Left cardiac atrium (tissue), 4 donors: ENCODE measurements at places on chromosomes 7 and 10.

DNA sequence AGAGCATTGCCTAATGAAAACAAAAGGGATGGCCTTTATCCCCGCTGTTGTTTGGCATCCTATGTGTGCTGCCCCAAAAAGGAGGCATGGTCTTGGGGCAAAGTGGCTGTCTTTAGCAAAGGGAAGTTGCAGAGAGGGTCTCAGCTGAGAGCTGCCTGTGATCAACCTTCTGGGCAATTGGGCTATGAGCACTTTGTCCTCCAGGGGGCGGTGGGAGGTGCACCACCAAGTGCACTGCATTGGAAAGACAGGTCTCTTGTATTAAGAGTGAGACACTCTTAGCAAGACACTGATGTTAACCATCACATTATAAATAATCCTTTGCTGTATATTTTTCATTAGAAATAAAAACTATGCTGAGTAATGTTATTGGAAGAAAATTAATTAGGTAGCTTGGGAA is 314.8 kb downstream of the POM121L12 start:
- no peak for DNase-seq

- DNase-seq: no peak
Measured at GRCh38 chr7:76372984-76373833, 14.4 kb upstream of the YWHAG start.

GRCh38 chr10:60423920-60424319 is 34.2 kb upstream of the ANK3 start:
- no peak for DNase-seq

DNA sequence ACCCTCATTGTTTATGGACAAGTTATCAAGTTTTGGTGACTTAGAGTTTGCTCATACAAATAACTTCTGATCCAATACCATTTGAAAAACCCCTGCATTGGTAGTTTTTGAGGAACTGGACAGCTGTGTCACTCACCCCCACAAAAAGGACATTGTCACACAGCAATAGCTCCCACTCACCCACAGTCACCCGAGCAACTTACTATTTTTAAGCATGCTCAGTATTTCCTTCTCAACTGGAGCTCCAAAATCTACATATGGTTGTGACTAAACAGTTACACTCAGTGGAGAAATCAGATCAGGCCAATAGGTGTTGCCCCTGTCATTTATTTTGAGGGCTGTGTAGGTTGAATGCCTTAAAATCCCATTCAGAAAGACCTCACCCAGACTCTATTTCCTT is 165.2 kb upstream of the AUTS2 start:
- DNase-seq: no peak

DNA sequence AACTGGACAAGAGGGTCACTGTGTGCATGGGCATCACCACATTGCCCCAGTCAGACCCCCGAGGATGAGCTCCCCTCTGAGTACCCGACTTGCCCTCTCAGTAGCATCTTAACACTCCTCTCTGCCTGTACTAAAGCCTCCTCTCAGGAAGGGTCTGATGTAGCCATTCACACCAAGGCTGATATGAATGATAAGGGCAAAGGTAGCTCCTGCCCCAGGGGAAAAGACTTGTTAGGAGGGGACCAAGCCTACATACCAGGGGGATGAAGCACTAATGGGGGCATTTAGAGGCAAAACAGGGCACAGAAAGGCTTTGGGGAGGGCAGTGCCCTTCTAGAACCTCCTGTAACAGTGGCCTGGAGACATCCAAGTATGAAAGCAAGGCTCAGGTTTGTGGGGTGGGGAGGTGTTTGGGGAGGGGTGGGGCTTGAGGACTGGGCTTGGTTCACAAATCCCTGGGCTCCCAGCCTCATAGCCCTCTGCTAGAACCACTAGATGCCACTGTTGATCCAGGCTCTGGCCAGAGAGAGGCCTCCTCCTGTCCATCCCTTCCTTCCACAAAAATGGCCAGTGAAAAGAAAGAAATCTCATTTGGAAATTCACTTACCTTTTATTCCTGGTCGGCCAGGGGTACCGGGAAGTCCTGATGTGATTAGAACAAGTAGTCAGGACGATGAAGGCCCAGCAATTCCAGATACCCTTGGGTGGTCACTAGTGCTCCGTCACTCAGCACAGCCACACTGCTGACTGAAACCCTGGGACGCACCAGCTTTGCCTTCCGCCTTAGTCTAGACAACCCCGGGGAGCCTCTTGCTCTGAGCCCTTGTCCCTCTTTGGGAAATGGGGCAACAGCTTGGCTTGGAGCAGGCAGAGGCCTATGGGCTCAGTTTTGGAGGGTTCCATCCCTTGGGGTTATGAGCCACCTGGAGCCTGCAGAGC is 40.3 kb downstream of the COL17A1 start:
- peak; percentile 54 for DNase-seq

- no peak for DNase-seq
Measured at GRCh38 chr10:85936161-85936560, 430.4 kb downstream of the GRID1 start.

- no peak for DNase-seq
Measured at GRCh38 chr7:17405786-17406185, 107.3 kb downstream of the AHR start.

DNA sequence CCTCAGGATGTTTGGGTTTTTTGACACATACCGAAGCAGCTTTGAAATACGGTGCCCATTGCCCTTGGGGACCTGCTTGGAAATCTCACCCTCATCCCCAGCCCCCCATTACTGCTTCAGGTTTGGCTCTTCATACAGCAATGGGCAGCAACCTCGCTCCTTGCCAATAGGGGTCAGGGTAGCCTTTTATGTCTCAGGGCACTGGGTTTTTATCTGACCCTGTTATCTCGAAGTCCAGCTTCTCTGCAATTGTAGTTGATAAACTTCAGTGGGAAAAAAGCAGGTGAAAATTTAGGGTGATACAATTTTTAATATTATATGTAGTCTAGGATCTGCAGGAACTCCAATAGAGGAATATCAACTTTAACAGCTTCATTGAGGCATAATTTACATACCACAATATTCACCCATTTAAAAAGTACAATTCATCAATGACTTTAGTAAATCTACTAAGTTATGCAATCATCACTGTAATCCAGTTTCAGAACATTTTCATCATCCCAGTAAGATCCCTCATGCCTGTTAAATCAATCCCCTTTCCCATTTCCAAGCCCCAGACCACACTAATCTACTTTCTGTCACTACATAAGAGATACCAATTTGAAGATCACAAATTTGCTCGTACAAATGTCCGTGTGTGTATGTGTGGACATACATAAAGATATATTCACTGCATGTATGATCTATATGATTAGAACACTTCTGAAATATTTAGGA is 386.2 kb downstream of the KCNMA1 start:
- no peak for DNase-seq

DNA sequence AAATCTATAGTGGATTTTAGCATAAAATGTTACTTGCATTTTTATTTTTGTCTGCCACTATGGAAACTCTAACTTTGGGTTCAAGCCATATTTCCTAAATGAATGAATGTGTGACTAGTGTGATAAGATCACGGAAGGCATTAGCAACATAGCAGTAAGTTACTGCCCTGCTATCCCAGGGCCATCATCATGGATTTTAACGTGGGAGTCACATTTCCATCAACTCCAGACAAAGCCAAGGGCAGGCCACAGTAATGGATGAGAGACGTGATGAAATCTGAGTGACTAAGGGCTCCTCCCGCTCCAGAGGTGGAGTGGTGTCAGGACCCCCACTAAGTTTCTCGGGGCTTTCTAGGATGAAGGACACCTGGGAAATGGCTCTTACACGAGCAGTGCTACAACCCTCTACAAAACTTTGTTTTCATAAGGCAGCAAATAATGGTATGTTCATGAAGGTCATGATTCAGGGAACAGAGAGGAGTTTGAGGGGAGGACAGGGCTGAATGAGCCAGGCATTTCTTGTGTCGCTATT is 34.3 kb downstream of the C10orf120 start:
- no peak for DNase-seq

DNA sequence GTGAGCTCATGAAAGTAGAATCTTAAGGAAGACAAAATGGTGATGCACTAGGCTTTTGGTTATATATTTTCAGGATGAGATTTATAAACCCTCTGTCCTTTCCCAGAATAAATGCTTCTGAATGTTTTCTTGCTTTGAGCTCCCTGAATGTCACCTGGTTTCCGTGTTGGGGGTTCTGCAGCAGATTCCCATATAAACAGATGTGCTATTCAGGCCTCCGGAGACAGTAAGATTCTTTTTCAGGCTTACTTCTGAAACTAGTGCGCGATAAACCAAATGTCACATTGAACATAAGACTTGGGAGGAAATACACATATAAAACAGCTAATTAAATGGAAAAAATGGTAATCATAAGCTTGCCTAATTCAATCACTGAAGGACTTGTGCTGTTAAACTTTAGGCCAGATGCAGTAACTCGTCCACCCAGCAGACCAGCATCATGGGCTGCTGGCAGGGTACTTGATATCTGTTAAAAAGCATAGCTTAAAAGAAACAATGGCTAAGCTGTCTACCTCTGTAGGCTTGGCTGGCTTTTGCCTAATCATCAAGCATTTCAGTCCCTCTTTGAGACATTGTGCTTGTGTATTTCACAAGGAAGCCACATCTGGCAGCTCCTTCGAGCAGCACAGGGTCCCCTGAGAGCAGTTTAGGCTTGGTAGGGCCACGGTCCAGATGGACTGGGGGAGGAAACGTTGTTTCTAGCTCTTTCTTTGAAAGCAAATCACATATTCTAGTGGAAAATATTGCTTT is 281.2 kb upstream of the KIAA1217 start:
- no peak for DNase-seq

DNA sequence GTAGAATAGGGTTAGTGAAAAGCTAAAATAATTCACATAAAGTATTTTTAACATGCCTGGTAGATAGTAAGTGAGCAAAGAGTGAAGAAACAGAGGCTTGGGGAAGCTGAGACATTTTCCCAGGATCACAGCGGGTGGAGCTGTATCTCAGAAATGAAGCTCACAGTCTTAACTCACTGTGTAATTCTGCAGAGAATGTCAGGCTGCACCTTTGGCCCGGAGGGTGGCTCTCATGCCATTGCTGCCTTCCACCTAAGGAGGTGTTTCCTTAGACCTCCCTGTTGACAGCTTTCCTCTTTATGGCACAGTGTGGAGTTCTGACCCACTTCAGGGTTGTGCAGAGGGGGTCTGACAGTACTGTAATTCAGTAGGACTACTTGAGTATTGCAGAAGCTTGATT is 2.9 kb upstream of the GTPBP4 start:
- no peak for DNase-seq

GRCh38 chr10:100014071-100014762 is 4.5 kb upstream of the DNMBP start:
- no peak for DNase-seq

GRCh38 chr7:130108809-130109208 is 38.5 kb downstream of the KLHDC10 start:
- no peak for DNase-seq

DNA sequence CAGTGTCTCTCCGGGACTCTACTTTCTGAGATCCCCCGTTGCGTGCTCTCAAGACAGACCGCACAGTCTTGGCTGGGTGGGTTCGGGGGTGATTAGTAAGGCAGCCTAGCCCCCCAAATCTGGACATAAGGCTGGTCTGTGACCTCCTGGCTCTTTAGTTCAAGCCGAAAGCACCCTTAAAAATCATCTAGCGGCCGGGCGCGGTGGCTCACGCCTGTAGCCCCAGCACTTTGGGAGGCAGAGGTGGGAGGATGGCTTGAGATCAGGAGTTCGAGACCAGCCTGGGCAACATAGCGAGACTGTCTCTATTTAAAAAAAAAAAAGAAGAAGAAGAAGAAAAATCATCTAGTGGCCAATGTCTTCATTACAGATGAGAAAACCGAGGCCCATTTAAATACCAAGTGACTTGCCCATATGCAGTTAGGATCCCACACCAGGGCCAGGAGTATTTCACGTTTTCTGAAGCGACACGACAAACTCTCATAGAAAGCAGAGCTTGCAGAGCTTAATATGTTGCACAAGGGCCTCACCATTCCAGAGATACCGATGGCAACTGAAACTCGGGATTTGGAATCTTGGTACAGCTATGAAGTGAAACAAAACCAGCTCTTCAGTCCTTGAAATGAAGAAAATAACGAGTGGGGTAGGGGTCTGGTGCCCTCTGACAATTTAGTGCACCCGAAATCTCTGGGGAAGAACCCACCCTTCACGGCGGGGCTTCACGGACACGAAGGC is 703 bp upstream of the HILPDA start:
- DNase-seq: no peak

- no peak for DNase-seq
Measured at GRCh38 chr7:77800158-77800557, 1.6 kb downstream of the PHTF2 start.

DNA sequence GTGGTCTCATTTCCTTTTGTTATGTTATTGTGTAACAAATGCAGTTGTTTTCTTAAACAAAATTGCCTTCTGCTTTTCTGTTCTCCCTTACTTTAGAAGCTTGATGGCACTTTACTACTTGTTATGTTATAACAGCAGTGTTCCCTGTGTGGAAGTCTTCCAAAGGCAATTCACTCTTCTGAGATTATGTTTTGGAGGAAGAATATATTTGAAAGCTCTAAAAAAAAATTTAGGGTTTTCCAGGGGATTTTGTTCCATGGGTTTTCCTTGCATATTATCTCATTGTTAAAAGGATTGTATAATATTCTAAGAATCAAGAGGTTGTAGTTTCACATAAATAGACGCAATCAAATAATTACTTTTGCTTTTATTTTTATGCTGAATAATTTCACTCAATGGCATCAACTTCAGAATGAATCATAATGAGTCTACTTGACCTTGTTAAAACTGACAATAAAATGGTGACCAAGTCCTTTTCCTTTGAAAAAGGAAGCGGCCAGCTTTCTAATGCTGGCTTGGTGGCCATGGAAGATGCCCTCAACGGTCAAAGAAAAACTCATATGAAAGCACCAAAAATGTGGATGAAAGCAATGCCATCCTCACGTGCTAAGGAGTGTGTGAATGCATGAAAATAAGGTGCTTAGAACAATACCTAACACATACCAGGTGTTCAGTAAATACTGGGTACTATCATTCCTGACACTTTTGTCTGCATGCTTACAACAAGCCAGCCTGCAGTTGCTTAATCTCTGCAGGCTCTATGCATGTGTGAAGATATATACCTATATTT is 92.4 kb upstream of the KLF6 start:
- no peak for DNase-seq

DNA sequence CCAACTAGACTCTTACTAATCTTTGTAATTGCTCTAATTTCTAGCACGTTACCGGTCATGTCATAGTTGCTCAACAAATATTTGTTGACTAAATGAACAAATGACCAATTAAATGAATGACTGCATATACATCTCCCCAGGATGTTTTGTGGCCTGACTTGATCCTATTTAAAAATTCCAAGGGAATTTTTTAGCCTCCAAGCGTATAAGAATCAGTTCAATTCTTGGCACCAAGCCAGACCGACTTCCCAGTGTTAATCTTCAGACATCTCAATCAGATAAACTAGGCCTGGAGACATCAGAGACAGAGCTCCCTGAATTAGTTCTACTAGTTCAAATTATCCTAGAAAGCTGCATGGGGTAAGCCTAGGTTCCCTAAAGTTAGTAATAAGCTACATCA is 96.0 kb downstream of the GSAP start:
- no peak for DNase-seq
